ENCODE measurements at places on chromosomes 2 and 18.
A peak's percentile ranks its signal among the peaks of the same experiment; 100 is the strongest.

DNA sequence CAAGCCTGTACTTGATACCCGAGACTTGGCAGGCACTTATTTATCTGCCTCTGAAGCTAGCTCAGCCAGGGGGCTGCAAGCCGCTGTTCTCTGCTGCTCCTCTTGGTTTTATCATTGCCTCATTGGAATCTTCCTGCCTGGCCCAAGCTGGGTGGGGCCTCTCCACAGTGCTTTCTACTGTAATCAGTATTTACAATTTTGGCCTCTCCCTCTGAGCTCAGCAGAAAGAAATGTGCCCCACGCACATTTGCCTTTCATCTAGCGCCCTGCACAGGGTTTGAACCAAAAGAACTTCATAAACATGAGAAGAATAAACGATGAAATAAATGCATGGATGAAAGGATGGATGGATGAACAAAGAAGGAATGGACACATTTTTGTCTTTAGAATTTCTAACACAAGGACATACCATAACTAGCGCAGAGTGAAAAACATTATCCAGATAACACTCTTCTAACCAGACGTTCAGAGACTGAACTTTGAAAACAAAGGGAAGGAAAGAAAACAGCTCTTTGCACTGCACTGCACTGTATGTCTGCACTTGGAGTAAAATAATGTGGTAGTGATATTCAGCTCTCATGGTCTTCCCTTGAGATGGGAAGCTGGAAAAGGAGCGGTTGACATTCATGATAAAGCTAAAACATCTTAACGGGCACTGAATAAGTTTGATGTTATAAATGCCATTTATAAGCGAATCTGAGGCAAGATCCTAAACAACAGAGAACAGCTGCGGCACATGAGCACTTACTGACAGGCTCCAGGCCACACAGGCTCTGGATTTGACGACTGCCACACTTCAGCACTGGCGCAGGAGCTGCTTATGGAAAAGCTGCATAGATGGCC, 86.8 kb upstream of the SP3 start:
- no peak for DNase-seq

GRCh38 chr2:125224830-125225229, 1199.7 kb downstream of the CNTNAP5 start:
- no peak for DNase-seq

- no peak for DNase-seq
These were observed 2.5 kb downstream of the KLHL30 start for GRCh38 chr2:238140721-238141540.

GRCh38 chr18:54801374-54801773, 26.9 kb upstream of the RAB27B start:
- no peak for DNase-seq

- no peak for DNase-seq
These were observed 78.6 kb upstream of the GALNT5 start for GRCh38 chr2:157178874-157179273.

- no peak for DNase-seq
These were observed 28.2 kb downstream of the RBMS1 start for GRCh38 chr2:160465406-160465805.

GRCh38 chr2:176080540-176081375, 3.0 kb downstream of the EVX2 start:
- no peak for DNase-seq

GRCh38 chr18:12637393-12637792, 20.5 kb downstream of the SPIRE1 start:
- DNase-seq, result no peak

DNA sequence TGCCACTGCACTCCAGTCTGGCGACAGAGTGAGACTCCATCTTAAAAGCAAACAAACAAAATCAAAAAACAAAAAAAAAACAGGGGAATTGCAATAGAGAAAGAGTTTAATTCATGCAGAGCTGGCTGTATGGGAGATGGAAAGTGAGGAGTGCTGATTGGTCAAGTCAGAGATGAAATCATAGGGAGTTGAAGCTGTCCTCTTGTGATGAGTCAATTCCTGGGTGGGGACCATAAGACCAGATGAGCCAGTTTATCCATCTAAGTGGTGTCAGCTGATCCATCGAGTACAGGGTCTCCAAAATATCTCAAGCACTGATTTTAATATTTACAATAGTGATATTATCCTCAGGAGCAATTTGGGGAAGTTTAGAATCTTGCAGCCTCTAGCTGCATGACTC, 45.3 kb downstream of the FRZB start:
- no peak for DNase-seq

DNA sequence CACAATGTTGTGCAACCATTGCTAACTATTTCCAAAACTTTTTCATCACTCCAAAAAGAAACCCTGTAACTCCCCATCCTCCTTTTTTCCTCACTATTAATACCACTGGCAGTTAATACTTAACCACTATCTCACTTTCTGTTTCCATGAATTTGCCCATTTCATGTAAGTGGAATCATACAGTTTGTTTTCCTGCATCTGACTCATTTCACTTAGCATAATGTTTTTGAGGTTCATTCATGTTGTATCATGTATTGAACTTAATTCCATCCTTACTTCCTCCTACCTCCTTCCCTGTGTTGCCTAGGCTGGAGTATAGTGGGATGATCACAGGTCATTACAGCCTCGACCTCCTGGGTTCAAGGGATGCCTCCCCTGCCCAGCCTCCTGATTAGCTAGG, 68.3 kb downstream of the FAM117B start:
- no peak for DNase-seq

- DNase-seq, result no peak
These were observed 109.4 kb downstream of the AOX1 start for GRCh38 chr2:200695191-200695590.

- DNase-seq, result no peak
These were observed 890.7 kb upstream of the CELF4 start for GRCh38 chr18:38456253-38456652.

GRCh38 chr2:235501673-235502031, 7.8 kb downstream of the AGAP1 start:
- DNase-seq, result no peak

- no peak for DNase-seq
These were observed 2.4 kb upstream of the PMAIP1 start for GRCh38 chr18:59897321-59897954.

GRCh38 chr2:73561422-73561821, 80.8 kb downstream of the NAT8 start:
- DNase-seq, result no peak

- DNase-seq, result no peak
These were observed 193.4 kb downstream of the CCDC102B start for GRCh38 chr18:68991286-68991685.

DNA sequence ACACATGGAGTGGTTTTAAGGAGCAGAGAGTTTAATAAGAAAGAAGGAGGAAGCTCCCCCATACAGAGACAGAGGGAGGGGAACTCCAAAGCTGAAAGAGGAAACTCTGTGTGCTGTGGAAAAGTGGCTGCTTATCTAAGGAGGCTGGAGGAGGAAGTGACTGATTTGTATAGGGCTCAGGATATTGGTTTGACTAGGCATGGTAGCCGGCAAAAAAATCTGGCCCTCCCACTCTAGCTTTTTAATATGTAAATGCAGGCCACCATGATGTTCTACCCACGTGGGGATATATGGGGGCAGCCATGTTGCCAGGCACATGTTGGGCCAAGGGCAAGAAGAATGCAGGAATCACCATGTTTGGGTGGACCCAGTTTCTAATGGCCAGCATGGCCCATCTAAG, 64.3 kb downstream of the HNMT start:
- no peak for DNase-seq

DNA sequence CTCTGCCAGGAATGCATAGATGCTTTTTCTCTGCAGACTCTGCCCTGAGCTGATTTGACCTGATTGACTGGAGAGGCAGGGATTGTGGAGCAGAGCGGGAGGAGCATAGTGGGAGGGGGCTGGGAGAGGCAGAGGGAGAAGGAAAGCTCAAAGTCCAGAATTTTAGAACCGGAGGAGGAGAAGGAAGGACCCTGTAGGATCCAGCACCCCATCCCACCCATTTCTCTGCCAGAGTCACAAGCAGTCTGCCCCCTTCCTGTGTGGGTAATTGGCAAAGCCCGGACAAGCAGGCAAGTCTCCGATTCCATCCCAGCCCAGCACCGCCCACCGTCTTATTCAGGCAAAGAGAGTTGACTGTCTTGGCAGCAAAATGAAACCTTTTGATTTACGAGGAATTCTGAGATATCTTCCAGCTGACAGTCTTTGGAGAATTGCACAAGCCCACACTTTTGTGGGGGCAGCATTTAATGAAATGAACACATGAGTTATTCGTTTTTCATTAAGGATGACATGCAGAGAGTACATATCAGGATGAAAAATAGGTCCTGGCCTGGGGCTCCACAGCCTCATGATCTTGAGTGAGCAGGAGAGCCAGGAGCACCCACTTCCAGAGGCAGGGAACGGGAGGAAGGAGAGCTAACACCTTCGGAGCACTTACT, 103.1 kb downstream of the MCFD2 start:
- peak; percentile 69 for DNase-seq

DNA sequence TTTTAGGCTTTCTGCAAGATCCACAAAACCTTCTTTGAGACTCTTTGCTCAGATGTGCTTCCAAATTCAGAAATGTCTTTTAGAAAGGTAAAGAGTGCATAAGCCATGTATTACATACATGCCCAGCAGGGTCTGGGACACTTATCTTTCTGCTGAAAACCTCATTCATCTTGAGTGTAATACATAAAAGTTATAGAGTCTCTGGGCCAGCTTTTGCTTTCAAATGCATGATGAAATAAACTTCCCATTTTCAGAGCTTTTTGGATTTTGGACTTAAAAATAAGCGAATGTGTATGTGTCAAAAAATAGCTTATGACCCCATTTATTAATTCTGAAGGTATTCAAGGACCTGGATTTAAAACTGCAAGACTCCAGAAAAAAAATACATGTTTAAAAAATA, 8.0 kb downstream of the CYRIA start:
- DNase-seq, result no peak

- DNase-seq, result no peak
These were observed 168.1 kb downstream of the PTPRM start for GRCh38 chr18:7735196-7735595.

DNA sequence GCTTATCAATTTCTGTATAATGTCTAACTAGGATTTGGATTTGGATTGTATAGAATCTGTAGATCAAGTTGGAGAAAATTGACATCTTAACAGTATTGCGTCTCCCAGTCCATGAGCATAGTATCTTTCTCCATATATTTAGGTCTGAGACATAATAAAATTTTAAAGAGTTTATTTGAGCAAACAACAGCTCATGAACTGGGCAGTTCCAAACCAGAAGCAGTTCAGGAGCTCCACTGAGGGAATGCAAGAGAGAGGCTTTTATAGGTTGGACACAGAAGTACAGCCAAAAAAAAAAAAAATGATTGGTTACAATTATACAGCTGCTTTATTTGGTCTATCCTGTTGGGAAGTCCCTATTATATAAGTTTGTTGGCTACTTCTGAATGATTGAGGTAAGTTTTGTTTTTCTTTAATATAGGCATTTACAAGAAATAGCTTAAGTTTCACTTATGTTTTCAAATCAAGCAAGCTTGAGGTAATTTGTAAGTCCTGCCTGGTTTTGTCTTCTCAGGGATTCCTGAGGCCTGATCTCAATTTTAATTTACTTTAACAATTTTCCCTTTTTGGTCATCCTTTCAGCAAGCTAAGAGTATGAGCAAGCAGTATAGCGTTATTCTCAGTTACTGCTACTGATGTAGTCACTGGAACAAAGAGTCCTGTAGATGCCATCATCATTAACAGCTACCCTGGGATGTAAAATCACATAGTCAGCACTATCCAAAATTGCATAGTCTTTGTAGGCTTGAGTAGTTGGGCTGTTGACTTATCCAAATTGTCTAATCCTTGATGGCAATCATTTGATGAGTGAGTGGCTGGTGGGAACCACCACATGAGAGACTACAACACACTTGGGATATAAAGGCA, 27.5 kb upstream of the RUFY4 start:
- DNase-seq, result no peak

DNA sequence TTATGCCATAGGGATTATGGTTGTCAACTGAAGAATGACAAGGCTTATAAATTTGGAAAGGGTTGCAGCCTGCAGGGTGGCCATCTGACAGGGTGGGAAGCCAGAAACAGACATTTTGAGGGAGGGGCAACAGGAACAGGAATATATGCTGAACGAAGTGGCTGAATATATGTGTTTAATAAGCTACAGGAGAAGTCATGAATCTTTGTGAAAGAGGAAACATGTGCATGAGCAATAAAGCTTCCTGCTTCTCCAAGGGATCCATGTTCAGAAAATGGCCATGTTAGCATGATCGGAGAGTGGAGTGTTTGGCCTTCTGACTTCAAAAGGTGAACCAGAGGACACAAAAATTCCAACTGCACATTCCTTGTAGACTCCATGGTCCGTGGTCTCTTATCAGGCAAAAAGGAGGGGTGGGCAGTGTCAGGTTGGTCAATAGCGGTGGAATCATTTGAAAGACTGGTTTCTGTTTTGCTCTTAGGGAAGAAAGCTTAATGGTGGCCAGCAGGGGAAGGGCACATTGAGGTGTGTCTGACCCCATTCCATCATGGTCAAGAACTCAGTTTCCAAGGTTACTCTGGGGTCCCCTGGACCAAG, 144.1 kb downstream of the SOCS6 start:
- DNase-seq, result no peak

GRCh38 chr2:119871725-119872124, 112.0 kb downstream of the PTPN4 start:
- DNase-seq, result no peak

GRCh38 chr18:68397241-68398035, 317.5 kb downstream of the TMX3 start:
- DNase-seq, result no peak

GRCh38 chr18:9709304-9709877, 1.3 kb downstream of the RAB31 start:
- DNase-seq, result peak; percentile 48

DNA sequence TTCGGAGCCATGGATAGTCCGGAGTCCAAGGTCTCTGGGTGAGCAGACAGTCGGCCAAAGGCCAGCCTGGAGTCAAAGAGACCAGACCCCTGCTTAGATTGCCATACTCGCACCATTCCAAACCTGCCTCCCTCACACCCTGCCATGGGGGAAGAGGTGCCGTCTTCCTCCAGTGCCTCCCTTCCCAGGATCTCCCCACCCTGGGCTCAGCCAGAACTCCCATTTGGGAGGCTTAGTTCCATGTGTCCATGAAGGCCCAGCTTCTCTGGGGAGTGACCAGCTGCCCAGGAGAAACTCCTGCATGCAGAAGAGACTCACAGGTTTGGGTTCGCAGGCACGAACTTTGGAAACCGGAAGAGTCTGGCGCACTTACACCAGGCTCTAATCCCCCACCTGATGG, 21.7 kb downstream of the IGFBP5 start:
- peak; percentile 53 for DNase-seq

DNA sequence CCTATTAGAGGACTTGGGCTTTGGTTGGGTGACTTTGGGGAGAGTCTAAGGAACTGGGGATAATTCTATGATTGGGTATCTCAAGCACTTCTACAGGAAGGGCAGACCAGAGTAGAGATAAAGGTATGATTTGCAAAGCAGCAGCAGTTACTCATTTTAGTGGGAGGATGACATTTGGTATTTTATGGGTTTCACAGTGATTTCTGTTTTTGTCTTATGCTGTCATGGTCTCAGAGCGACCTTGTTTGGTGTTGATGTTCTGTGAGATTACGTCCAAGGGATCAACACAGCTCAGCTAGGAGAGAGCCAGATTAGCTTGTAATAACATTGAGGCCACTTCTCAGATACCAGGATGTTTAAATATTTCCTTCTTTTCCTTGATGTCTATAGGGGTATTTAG, 18.2 kb downstream of the TTR start:
- no peak for DNase-seq
